ENCODE measurements at places on chromosomes 1 and 21.

DNA sequence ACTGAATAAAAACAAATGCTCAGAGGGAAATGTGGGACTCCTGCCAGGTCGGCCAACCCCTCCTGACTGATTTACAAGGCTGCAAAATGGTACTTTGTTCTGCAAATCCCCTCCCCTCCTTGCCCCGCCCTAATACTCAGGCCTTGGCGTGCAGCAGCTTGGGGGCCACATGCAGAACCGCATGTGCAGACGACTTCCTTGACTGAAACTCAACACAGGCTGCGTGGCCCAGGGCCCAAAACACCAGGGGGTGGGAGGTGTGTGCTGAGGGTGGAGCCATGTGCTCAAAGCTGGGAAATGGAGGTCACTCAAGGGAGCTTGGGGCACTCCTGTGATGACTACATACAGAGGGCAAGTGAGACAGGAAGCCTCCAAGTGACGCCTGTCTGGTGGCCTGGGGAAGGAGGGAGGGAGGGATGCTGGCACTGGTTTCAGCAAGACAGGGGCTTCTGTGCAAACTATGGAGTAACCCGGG is 87.2 kb downstream of the MRPL37 start:
- DNase-seq, result no peak

- no peak for DNase-seq
These were observed 504 bp downstream of the DHRS3 start for GRCh38 chr1:12617511-12617900.

GRCh38 chr1:237556911-237557310 is 333.8 kb downstream of the ZP4 start:
- no peak for DNase-seq

DNA sequence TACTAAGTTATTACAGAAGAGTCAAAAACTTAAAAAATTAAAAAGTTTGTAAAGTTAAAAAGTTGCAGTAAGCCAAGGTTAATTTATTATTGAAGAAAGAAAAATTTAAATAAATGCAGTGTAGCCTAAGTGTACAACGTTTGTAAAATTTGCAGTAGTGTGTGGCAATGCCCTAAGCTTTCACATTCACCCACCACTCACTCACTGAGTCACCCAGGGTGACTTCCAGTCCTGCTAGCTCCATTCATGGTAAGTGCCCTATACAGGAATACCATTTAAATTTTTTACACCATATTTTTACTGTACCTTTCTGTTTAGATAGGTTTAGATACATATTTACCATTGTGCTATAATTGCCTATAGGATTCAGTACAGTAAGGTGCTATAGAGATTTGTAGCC is 88.6 kb downstream of the CTH start:
- no peak for DNase-seq

- DNase-seq, result peak; percentile 44
These were observed 64.3 kb downstream of the CAMSAP2 start for GRCh38 chr1:200802865-200803512.

DNA sequence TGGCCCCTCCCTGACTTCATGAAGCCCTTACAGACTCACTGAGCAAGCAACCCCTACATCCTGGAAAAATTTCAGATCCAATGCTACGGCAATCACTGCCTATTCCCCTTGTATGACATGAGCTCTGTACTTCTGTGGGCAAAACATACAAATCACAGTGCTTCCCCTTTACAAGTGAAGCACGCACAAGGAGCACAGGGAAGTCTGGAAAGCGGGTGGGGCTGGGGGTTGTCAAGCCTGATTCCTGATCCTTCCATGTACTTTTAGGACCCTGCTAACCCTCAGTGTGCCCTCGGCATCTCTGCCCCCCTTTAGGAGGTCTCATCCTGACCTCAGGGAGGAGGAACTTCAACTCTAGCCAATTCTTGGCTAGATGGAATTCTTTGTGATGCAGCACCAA is 405.7 kb upstream of the POU3F1 start:
- no peak for DNase-seq

GRCh38 chr1:211908951-211909350 is 78.4 kb upstream of the LPGAT1 start:
- DNase-seq, result no peak

GRCh38 chr1:1982379-1983232 is 21.0 kb downstream of the CFAP74 start:
- DNase-seq, result no peak

DNA sequence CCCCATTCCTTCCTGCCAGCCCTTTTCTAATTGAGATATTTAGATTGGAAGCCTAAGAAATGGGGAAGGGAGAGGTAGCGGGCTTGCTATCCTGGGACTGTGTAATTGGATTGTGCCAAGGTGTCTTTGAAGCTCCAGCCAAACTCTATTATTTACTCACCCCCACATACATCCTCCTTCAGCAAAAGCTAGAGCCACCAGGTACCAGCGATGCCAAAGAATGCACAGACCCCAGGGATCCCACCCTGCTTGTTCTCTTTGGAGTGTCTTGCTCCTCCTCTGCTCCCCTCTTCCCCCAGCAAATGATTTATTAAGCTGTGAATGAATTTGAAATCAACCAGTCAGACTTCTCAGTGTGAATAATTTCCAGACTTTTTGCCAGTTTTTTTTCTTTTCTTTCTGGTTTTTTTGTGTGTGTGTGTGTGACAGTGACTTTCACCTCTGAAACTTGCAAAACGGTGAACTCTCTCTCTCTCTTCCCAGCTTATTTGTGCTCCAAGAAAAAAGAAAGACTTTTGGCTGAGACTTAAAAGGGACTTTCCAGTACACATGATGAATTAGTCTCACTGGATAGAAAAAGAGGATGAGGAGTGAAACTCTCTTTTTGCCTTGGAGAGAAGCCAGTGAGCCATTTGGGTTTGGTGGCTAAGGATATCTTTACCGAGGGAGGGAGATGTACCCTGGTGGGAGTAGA is 1.8 kb downstream of the VASH2 start:
- DNase-seq, result no peak

GRCh38 chr1:89799495-89799894 is 21.3 kb upstream of the LRRC8D start:
- DNase-seq, result no peak

DNA sequence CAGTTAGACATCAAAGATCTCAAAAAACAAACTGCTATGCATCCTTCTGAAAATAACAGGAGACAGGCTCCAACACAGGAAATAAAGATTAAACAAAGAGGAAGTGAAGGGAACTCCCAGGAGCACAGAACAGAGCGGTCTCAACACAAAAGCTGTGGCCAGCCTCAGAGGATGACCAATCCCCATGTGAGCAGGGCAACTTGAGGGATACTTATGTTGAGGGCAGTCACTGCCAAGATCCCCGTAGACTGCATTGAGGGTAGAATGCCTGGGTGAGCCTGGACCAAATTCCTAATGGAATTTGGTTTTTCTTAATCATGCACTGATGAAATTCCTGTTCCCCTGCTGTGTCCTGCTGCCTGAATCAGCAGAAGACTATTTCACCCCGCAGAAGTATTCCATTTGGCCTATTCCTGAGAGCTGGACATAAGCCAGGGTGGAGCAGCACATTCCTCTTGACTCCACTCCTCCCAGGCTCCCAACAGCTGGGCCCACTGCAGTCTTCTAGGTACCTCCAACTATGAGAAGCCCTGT is 49.0 kb downstream of the JAK1 start:
- peak; percentile 99 for DNase-seq

GRCh38 chr1:236705771-236706170 is 19.5 kb downstream of the ACTN2 start:
- no peak for DNase-seq

DNA sequence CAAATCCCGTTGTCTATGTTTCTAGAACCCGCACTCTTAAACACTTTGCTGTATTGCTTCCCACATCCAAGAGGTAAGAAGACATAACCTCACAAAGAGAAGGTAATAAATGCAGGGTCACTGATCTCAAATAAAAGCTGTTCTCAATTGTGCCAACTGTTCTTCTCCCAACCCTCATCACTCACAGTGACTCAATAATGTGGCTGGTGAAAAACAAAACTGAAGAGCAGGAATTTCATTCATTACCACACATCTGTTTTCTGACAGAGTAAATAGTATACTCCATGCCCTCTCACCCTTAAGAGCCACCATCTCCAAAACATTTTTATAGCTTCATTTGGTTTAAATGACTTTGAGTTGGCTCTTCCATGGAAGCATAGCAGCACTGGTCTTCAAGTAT is 6.2 kb upstream of the ERICH3 start:
- no peak for DNase-seq

All from AG09309 (cell line).